ENCODE measurements at places on chromosomes 6 and 20.

DNA sequence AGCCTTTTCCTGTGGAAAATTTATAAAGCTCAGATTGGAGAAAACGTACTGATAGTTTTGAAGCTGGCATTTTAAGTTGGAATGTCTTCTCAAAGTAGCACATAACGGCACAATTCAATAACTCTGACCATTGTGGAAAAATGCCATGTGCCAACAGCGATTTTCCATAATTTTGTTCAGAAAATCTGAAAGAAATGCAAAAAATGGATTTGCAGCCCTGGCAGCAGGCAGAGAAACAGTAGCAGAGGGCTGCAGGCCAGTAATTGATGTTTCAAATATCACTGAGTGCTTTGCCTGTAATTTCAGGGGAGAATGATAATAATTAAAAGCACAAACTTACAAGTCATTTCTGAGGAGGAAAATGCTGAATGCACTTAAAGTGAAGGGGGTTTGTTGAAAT is 507.4 kb downstream of the MAFB start:
- no peak for DNase-seq

GRCh38 chr6:133248241-133249001 is 7.3 kb downstream of the EYA4 start:
- no peak for DNase-seq

DNA sequence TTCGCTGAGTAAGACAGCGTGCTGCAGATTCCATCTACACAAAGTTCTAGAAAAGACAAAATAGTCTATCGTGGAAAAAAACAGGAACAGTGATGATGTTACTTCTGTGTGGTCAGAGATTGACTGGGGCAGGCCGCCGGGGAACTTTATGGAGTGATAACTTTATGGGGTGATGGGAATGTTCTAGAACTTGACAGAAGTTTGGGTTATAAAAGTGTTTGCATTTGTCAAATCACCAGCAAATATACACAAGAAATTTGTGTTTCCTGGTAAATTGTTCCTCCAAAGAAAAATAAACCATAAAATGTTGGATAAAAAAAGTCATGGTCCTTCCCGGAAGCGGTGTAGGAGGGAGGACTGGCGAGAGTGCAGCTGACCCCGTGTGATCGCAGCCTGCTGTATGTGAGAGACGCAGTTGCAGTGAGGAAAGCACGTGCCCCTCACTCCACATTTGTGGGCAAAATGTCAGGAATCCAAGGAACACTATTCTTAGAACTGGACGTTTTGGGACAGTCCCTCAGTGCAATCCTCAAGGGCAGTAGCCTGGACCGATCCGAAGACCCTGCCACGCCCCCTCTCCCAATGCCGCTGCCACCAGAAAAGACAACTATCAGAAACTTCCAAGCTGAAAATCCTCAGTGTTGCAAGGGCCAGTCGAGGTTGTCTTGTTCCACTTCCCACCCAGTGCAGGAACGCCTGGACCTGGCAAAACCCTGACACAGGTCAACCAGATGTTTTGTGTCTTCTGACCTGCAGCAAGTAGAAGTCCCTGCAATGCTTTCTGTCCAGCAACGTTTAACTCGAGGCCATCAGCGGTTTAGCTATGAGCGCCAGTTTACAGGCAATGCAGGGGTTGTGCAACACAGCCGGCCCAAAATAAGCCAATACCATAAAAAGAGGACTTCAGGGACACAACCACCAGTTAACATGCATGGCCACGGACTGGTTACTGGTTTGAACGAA is 80.5 kb upstream of the QKI start:
- DNase-seq = no peak

DNA sequence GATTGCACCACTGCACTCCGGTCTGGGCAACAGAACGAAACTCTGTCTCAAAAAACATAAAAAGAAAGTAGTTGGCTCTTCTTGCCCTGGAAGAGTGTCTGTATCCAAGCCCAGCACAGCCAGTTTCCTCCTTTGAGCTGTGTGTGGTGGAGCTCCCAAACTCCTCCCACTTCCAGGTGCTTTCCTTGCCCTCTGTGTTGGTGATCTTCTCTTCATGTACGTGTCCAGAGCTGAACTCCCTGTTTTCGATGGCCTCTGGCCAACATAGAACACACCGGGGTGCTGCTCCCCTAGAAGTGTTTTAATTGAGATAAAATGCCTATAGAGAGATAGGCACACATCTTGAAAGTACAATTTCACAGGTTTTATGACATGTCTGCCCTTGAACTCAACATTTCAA is 16.7 kb upstream of the SGK2 start:
- no peak for DNase-seq

DNA sequence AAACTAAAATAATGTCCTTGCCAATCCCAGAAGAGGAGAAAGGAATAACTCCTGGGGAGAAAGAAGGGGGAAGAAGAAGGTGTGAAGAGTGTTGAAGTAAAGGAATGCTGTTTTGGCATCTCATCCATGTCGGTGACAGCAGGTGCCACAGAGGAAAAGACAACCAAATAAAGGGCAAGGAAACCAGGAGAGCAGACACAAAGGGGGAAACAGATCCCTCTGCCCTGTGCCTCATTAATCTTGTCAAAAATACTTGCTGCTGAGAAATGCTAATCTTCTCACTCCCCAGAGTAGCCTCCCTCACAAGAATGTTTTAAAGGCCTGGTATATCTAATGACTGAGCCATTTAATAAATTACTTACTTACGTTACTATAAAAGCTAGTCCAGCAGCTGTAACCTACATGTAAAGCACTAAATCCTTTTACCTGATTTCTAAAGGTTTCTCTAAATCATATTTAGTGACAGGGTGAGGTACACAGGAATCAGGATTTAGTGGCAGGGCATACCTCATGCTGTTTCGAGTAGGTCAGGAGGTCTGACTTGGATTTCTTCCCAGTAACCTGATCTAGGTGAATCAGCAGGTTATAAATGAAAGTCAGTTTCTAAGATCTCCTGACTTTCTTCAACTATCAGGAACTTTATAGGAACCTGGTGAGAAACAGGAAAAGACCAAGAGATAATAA is 377.1 kb downstream of the CENPW start:
- no peak for DNase-seq

DNA sequence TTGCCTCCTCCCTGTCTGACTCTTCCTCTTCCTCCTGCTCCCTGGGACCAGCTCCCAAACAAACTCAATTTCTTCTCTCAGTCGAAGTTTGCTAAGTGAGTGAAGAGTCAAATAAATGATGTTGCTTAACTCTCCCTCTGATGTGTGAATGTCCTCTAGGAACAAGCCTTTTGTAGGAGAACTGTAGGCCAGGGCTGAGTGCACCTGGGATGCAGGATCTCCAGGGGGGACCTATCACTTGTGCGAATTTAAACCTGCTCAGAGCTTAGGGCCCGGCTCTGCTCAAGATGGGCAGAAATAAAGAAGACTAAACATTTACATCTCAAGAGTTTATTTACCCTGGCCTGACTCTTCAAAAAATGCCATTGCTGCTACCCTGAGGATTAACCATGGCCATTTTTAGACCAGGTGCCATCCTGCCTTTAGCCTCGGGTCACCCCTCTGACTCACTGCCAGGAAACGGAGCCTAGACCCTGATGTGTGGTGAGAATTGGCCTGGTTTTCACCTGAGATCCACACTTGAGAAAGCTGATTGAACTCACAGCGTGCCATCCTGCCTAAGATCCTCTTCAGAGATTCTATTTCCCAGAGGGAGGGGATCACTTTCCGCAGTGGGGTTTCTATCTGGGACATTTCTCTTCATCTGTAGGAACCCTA is 63.6 kb upstream of the CD93 start:
- no peak for DNase-seq

GRCh38 chr6:71983131-71983530 is 96.8 kb downstream of the RIMS1 start:
- no peak for DNase-seq

DNA sequence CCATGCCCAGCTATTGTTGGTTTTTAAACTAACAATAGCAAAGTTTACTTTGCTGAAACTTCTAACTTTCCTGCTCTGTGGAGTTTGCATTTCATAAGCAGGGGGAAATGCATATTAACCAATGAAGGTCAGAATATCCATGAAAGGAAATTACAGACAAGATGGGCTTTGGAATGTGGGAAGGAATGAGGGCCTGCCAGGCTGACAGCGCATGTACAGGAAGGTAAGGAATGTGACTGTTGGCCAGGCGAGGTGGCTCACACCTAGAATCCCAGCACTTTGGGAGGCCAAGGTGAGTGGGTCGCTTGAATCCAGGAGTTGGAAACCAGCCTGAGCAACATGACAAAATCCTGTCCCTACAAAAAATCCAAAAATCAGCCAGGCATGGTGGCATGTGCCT is 49.6 kb downstream of the CDK5RAP1 start:
- no peak for DNase-seq

GRCh38 chr6:161985876-161986423 is 712.1 kb upstream of the AGPAT4 start:
- no peak for DNase-seq

DNA sequence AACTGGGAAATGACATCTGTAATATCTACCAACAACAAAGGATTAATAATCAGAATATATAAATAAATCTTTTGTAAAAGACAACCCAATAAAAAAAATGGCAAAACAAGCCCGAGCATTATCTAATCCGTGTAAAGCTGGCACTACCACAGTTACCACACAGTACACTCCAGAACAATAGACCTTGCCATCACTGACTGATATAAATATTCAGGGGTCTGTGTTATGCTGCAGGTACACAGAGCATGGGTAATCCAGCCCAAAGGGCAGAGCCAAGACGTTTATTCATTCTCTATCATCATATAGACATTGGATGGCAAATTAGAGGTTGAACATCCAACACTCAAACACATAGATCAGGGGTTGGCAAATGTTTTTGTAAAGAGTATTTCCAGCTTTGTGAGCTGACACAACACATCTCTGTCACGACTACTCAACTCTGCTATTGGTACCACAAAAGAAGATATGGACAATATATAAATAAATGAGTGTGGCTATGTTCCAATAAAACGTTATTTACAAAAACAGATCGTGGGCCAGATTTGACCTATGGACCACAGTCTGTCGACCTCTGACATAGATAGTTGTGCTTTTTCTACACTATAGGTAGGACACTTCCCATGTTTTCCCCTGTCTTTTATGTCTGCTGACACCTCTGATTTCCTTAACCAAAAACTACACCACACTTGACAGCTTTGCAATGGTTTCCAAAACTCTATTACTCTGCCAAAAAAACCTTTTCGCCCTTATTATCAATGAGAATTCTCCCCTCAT is 4.5 kb downstream of the NCOA6 start:
- no peak for DNase-seq

DNA sequence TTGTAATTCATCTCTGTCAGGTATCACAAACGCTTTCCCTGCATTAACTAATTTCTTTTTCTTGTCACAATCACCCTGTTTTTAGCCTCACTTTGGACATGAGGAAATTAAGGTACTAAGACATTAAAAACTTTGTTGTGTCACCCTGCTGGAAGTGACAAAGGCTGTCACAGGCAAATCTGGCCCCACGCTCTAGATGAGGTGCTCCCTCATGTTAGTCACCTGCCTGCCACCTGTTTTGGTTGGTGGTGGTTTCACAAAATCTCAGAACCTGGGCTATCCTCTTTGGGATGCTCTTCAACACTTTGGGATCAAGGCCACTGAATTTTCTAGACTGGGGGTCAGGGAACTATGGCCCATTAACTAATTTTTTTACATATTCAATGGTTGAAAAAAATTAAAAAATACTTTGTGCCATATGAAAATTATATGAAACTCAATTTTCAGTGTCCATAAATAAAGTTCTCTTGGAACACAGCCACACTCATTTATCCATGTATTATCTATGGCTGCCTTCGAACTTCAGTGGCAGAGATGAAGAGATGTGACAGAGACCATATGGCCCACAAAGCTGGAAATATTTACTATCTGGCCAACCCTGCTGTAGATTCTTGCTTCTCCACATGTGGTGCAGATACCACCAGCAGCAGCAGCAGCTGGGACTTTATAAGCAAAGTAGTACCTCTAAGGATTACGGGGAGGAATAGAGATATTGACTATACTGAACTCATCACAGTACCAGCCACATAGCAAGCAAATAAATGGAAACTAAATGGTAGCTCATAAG is 16.1 kb upstream of the TNFAIP3 start:
- no peak for DNase-seq

GRCh38 chr6:138397128-138398122 is 6.6 kb upstream of the HEBP2 start:
- DNase-seq = no peak

- DNase-seq = no peak
These were observed 44.2 kb upstream of the ZMYND8 start for GRCh38 chr20:47400685-47401084.

DNA sequence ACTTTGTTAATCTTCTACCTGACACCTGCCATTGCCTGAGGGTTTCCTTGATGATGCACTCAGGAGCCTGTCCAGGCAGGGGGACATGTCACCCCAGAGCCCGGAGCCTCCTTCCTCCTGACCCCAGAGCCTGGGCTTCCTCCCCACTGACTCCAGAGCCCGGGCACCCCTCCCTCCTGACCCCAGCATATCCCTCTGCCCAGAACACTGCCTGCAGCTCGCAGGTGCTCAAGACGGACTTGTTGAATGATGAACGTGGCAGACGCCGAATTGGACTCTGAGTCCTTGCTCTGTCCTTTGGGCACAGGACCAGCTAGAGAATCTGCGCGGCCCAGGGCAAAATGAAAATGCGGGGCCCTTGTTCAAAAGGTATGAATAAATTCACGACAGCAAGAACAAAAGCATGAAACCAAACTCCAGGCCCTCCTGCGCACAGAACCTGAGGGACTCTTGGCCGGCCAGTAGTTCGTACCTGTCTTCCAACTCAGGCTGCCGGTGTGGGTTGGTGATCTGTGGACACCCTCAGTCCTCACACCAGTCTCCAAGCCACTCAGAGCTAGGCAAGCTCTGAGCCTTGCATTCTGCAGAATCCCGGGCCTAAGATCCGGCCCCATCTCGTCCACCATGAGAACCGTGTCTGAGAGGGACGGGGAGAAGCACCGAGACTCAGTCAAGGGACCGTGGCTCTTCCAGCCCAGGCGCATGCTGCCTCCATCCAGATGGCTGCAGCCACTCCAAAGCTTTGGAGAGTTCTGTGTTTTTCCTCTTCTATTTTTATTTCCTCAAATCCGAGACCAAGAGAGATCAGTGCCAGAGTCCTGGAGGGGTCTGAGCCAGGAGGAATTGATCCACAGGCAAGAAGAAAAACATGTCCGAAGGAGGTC is 104.7 kb downstream of the BMP7 start:
- DNase-seq = no peak

All from AG20443 (cell line).